ENCODE measurements at places on chromosomes 5 and 9.
A peak's percentile ranks its signal among the peaks of the same experiment; 100 is the strongest.

DNA sequence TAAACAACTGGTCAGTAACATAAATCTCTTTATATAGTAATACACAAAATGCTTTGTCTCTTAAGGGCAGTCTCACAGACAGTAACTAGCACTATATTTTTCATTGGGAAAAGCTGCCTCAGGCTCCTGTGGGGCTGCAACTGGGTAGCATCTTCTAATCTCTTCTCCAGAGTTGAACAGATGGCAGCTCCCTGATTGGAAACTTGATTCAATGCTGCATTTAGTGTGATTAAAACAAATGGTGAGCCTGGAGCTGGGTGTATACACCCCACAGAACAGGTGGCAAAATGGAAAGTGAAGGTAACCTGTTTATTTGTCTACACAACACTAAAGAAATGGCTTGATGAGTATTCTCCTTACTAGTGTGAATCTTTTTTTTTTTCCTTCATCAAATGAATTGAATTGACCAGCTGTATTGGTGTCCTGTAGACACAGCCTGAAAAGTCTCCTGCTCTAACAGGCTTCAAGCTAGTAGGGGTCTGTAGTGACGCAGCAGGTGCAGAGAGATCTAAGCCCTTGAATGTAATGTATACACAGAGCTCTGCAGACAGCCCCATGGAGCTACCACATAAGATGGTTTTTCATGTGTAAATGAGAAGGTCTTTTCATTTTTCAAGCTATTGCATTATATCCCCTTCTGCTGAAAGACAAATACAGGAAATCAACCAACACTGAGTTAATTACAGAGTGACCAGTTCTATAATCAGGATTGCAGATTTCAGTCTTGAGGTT lies 43.3 kb downstream of the IZUMO3 start:
- no peak for DNase-seq

- DNase-seq, result no peak
Observed at GRCh38 chr5:132961887-132962286, 1.5 kb downstream of the AFF4 start.

- DNase-seq, result peak; percentile 81
Observed at GRCh38 chr9:128007566-128008138, 26.9 kb upstream of the EEIG1 start.

GRCh38 chr9:138075961-138076649 lies 198.5 kb downstream of the CACNA1B start:
- no peak for DNase-seq

GRCh38 chr9:102124465-102124864 lies 386.0 kb upstream of the GRIN3A start:
- DNase-seq, result no peak

DNA sequence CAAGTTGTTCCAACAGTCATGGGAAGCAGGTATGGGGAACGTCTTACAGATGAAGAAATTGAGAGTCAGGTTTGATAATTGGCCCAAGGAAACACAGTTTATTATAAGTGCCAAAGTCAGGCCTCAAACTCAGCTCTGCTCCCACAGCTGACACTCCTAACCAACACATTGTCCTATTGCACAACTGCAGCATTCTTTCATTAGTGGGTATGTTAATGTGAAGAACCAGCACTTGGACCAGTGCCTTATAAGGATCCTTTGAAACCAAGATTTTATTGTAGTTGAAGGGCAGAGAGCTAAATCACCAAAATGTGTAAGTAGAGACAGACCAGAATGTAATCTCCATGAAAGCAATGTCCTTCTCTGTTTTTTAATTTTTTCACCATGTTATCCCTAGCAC lies 56.1 kb downstream of the GRIA1 start:
- DNase-seq, result no peak

GRCh38 chr9:26779062-26779461 lies 113.5 kb downstream of the CAAP1 start:
- DNase-seq, result no peak

- DNase-seq, result no peak
Observed at GRCh38 chr5:35032356-35032755, 15.4 kb downstream of the AGXT2 start.

GRCh38 chr5:117888688-117889087 lies 1099.7 kb downstream of the DTWD2 start:
- no peak for DNase-seq

- no peak for DNase-seq
Observed at GRCh38 chr5:179596421-179596820, 27.1 kb downstream of the HNRNPH1 start.

DNA sequence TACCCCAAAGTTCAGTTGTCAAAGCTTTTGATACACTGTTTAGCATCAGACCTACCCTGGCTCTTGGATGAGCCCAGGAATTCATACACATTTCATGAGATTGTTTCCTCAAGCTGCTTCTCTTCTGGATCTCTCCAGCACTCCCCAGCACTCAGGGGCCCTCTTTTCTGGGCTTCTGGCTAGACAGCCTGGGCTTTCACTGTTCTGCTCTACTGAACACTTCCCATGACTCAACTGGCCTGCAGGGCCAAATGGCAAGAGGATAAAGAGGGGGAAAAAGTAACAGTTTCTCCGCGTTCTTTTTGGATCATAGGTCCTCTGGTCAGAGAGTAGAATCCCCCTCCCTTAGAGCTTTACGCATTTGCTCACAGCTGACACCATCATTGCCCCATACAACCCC lies 20.9 kb upstream of the LURAP1L start:
- no peak for DNase-seq

- no peak for DNase-seq
Observed at GRCh38 chr5:53643445-53643844, 83.0 kb downstream of the NDUFS4 start.

- DNase-seq, result no peak
Observed at GRCh38 chr9:113311961-113312360, 8.8 kb upstream of the RNF183 start.

- DNase-seq, result no peak
Observed at GRCh38 chr5:82313016-82313415, 34.9 kb upstream of the RPS23 start.

DNA sequence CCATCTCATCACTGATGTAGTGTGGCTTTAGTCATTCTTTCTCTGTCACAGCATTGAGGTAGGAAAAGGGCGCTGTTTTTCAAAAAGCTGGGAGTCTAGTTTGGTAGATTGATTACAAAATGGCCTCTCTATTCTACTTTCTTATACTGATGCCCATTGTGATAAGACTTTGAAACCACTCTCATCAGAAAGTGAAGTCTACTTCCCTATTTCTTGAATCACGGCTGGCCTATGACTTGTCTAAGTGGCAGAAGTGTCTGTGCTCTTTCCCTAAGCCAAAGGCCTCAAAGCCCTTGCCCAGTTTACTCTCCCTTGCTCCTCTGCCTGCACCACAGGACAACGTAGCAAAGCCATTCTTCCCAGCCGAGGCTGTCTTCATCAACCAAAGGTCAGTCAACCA lies 83.0 kb upstream of the IL33 start:
- no peak for DNase-seq

GRCh38 chr5:159097784-159098602 lies 1.7 kb downstream of the EBF1 start:
- no peak for DNase-seq

GRCh38 chr9:78707481-78707991 lies 410.6 kb downstream of the PSAT1 start:
- no peak for DNase-seq

- DNase-seq, result peak; percentile 48
Observed at GRCh38 chr9:27441741-27442070, 82.4 kb upstream of the IFNK start.

GRCh38 chr5:140365282-140365681 lies 5.3 kb downstream of the SLC4A9 start:
- DNase-seq, result no peak

DNA sequence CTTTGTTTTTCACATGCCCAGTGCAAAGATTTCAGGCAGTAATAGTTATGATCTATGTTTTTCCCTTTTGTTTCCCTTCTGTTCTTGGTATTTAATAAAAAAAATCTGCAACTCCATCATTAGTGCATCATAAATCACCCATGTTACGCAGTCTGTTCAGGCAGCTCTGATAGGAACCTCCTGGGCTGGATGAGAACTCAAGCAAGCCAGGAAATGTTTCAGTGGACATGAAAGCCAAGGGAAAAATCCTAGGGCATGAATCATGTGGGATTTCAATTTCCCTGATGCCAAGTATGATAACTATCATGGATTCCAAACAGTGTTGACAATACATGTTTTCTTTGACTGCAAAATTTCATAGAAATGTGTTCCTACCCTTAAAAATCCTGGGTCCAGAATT lies 119.7 kb upstream of the TARS1 start:
- DNase-seq, result no peak

GRCh38 chr9:76027861-76028260 lies 137.4 kb downstream of the PCSK5 start:
- no peak for DNase-seq

- no peak for DNase-seq
Observed at GRCh38 chr5:74866596-74867162, 492 bp upstream of the FAM169A start.

DNA sequence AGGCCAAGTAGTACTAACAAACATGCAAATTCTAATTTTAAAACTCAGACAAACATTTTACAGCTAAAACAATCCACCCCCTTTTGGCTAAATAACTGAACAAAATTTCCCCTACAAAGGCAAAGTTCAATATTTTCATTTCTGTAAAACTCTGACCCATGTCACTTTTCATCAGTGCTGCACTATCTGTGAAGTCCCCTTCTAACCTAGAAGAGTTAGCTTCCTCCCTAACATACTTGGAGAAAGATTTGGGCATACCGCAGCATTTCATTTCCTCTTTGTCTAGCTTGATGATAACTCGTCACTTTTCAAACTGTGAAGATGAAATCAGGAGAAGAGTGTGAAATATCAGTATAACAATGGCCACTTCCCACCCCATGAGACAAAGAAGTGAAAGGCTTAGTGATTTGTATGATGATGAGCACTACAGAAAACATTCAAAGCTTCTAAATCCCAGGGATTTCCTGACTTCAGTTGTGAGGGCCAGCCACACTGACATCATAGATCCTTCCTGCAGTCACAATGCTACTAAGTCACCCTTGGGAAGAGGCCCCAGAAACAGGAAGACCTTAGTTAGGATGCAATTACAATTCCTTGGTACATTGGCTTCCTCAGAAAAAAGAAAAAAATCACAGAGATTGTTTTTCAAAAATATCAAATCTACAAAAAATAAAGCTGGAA lies at the start of gene FAM81B:
FAM81B (plus strand) TSS at position 555 of the 681 bp plus-strand sequence; CDS start at position 579, 24 bp downstream.
- no peak for DNase-seq

DNA sequence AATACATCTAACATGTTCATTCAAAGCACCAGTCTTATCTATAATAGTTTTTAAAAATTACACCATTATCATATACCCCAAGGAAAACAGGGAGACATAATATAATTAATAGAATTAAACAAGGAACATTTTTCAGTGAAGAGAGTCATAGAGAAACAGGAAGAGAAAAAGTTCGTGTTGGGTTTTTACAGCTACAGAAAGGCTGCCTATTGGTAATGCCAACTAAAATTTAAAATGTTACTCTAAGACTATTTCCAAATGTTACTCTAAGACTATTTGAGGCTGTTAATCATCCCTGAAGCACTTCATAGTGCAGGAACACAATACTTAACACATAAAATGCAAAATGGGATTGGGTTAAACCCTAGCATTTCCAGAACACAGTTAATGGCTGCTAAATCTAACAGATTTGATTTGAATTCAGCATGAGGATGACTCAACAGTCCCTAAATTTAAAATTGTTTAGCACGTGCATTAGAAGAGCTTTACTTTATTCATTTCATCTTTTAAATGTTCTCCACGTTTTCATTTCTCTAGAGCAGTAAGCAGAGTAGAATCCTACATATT lies 54.5 kb downstream of the OXCT1 start:
- DNase-seq, result no peak

GRCh38 chr5:88140396-88140855 lies 128.2 kb downstream of the TMEM161B start:
- no peak for DNase-seq

DNA sequence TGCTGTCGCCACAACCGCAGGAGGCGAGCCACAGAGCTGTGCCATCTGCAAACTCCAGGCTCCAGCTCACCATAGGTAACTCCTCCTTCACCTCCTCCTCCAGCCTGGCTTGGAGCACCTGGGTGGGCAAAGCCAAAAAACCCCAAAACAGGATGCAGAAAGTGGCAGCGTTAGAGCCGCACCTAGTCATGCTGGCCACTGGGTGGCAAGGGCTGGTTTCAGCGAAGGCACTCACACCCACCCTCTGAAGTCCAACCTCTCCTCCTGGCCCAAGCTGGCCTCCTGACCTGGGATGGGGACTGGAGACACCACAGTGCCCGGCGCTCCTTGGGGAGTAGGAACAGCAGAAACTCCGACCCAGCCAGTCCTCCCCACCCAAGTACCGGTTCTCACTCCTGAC lies 28.7 kb upstream of the ZNF354B start:
- no peak for DNase-seq

DNA sequence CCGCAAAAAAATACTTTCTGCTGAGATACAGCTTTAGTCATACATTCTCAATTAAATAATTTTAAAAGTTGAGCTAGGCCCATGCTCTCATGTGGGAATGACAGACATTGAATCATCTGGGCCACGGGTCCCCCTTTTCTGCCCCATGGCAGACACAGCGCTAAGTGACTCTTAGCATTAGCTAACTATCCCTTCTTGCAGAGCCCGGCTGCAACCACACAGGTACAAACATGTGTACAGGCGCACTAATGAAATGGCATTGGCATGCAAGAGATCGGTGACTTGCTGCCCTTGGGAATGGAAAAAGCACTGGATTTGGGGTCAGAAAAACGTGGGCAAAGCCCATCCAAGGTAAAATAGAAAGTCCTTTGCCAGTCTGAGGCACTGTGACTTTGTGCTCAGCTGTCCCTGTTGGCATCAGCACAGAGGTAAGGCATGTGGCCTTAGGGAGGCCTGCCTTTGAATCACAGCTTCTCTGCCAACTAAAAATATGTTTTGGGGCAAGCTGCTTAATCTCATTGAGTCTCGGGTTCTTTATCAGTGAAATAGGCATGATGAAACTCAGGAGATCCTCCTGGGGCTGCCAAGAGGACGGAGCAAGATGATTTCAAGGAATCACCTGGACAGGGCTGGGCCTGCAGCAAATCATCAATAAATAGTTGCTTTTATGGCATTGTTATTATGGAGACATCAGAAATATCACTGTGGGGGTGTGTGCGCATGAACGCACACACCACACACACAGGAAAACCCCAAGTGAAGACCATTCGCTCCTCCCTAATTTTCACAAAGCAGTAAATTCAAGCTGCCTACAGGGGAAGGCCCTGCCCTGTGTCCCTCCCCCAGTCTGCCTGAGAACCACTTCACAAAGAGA lies 54.2 kb downstream of the WHRN start:
- DNase-seq, result no peak

- DNase-seq, result peak; percentile 89
Observed at GRCh38 chr5:149240354-149240998, 31.2 kb upstream of the AFAP1L1 start.

GRCh38 chr5:27568811-27569210 lies 530.4 kb upstream of the CDH9 start:
- no peak for DNase-seq

GRCh38 chr9:116020801-116021200 lies 132.8 kb upstream of the PAPPA start:
- no peak for DNase-seq
